ENCODE measurements at places on chromosomes 16 and 17. TPM values are rescaled to one million over a fixed set of nuclear protein-coding genes. Genes with fewer than 3 reads are reported as not detected.

KRTAP1-1 gene
- total RNA-seq, result not detected

ACLY gene
- 81.5 TPM for total RNA-seq

CFAP97D1 gene
- not detected for total RNA-seq

KRTAP16-1 gene
- not detected for total RNA-seq

ZNF768 gene
- total RNA-seq, result 65.9 TPM

Measured in mucosa of descending colon (tissue), 3 donors.